ENCODE measurements at places on chromosomes 6 and 20.

GRCh38 chr20:33287884-33288283 lies 4.9 kb downstream of the BPIFB1 start:
- no peak for DNase-seq

DNA sequence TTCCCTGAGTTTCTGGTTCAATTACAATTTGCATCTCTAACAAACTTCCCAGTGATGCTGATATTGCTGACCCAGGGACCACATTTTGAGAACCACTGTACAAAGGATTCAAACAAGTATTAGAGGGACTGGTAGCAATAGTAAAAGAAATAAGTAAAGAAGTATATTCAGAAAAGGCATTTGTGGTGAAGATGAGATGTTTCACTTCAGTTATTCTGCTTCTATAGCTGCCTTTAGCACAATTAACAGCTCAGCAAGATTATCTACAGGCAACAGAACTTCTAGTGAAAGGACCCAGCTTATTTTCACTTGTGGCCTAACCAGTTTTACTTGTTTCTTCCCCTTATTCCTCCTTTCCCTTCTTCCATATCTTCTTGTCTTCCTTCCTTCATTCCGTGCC lies 149.4 kb downstream of the PHF3 start:
- no peak for DNase-seq

DNA sequence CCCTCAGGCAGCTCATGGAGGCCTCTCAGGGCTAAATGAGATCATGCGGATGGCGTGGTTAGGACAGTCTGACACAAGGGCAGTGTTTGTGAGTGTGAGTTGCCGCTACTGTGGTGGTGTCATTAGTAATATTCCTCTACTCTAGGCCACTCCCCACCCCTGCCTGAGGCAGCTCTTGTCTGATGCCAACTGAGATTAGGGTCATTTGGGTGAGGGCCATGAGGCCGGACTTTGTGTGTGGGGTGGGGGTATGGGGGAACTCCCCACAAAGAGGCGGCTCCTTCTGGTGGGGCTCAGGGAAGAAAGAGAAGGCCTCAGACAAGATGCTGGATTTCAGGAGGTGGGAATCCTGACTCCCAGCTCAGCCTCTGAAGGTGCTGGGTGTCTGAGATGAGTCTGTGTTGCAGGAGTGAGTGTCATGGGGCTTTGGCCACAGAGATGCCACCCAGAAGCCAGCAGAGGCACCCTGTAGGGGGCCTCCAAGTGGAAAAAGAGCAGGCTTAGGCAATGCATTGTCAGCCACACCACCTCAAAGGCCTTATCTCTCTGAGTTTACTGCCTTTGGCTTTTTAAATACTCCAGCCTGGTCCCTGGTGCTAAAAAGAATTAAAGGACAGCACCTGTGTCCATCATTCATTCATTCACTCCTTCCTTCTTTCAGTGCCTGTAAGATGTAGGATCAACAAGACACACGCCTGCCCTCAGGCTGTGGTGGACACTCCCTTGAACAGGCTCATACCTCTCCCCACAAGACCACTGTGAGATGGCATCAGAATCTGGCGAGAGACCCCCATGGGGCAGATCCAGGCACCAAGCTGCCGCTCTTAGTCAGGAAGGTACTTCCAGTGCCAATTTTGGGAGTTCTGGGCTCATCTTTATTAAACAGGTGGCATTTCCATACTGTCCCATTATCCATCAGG lies 175.2 kb downstream of the MRPL14 start:
- no peak for DNase-seq

GRCh38 chr6:80402266-80402665 lies 295.8 kb downstream of the BCKDHB start:
- no peak for DNase-seq

DNA sequence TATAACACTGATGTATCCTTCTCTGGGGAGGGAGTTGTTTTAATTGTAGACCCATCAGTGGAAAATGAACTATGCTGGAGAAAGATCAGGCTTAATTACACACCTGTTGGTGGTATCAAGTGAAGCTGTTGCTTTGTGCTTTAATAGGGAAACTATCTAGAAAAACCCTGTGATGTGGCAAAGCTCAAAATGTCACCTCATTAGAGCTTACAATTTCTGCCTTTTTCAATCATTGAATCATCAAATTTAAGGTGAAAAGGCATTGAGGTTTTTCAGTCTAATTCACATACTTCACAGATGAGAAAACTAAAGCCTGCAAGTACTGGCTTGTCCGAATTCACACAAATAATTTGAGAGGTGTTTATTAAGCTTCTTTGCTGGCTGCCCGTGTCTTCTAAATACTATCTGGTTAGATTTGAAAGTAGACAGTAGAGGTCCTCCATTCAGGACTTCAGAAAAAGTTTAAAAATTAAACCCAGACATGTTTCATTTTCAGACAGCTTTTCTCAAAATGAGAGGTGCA lies 143.3 kb upstream of the MAP3K7 start:
- DNase-seq, result no peak

- no peak for DNase-seq
Observed at GRCh38 chr20:63318391-63319163, 25.6 kb downstream of the COL20A1 start.

DNA sequence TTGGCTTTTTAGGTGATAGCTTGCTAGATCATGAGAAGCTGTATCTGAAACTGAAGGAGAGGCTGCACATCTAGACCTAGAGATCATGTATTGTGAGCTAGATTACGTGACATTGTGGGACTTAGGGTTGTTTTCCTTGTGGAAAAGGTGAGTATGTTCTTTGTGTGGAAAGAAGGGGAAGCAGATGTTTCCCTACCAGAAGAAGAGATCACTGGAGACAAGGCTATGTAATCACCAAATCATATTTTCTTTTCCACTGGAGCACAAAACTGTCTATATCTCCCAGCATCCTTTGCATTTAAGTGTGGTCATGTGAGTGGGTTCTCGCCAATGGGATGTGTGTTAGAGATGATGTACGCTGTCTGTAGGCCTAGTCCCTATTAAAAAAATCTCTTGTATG lies 7.0 kb upstream of the EPB41L2 start:
- DNase-seq, result no peak

GRCh38 chr20:18738055-18738454 lies 75.5 kb upstream of the SCP2D1 start:
- no peak for DNase-seq

DNA sequence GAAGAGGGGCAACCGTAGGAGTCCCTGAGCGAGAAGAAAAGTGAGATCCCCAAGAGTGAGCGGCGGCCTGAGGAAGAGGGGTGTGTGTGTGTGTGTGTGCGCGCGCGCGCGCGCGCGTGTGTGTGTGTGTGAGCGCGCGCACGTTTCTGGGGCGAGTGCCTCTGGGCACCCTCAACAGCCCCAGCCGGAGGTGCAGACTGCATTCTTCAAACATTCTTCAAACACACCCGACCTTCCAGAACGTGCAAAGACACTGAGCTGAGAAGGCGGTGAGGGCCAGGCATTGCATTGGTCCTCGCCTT lies 76.2 kb upstream of the FOXP4 start:
- DNase-seq, result no peak

- DNase-seq, result no peak
Observed at GRCh38 chr6:39044181-39044580, 4.4 kb upstream of the GLP1R start.

- DNase-seq, result no peak
Observed at GRCh38 chr6:144478483-144478882, 193.3 kb downstream of the UTRN start.

DNA sequence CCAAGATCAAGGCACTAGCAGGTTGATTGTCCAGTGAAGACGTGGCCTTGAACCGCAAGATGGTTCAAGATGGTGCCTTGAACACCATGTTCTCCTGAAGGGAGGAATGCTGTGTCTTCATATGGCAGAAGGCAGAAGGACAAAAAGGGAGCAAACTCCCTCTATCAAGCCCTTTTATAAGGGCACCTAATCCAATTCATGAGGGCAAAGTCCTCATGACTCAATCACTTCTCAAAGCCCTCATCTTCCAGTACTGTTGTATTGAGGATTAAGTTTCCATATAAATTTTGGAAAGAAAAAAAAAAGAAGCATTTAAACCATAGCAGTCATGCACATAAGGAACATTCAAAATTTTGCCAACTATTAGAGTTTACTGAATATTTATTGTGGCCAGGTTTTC lies 29.9 kb upstream of the TSPYL1 start:
- no peak for DNase-seq

DNA sequence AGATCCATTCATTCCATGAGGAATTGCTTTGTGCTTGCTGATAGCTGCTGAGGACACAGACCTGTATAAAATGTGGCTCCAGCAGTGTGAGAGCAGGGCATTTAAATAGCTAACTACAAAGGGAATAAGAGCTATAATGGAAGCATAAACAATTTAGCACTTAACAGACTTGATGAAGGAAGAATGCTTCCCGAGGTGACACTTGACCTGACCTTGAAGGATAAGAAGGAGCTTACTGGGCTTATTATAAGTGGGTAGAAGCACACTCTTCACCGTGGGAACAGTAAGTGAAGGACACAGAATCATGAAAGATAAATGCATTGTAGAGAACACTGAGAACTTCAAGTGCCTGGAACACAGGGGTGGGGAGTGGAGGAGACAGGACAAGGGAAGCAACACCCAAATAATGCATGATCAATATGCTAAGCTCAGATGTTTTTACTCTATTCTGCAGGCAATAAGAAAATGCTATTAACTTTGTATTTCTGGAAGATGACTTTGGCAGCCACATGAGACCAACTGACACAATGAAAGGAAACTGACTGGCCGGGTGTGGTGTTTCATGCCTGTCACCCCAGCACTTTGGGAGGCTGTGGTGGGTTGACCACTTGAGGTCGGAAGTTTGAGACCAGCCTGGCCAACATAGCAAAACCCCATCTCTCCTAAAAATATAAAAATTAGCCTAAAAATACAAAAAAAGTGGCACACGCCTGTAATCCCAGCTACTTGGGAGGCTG lies 84.2 kb downstream of the EPB41L2 start:
- DNase-seq, result no peak

GRCh38 chr6:747921-748320 lies 55.0 kb upstream of the EXOC2 start:
- no peak for DNase-seq

GRCh38 chr6:88167352-88167937 lies 1.3 kb upstream of the CNR1 start:
- DNase-seq, result no peak

- DNase-seq, result no peak
Observed at GRCh38 chr6:33207552-33208090, 679 bp upstream of the RING1 start.

- DNase-seq, result no peak
Observed at GRCh38 chr6:41693281-41694240, 41.8 kb downstream of the TFEB start.

- DNase-seq, result no peak
Observed at GRCh38 chr20:59560588-59561227, 43.6 kb upstream of the PHACTR3 start.

GRCh38 chr6:105896821-105897095 lies 189.4 kb upstream of the PRDM1 start:
- no peak for DNase-seq

GRCh38 chr6:43699564-43700186 lies 12.1 kb upstream of the MRPS18A start:
- no peak for DNase-seq

- DNase-seq, result peak; percentile 6
Observed at GRCh38 chr6:4134841-4135664, at the start of gene ECI2. TSS of gene ECI2 (minus strand) at chr6:4135575. CDS start at chr6:4135560, 15 bp downstream.

DNA sequence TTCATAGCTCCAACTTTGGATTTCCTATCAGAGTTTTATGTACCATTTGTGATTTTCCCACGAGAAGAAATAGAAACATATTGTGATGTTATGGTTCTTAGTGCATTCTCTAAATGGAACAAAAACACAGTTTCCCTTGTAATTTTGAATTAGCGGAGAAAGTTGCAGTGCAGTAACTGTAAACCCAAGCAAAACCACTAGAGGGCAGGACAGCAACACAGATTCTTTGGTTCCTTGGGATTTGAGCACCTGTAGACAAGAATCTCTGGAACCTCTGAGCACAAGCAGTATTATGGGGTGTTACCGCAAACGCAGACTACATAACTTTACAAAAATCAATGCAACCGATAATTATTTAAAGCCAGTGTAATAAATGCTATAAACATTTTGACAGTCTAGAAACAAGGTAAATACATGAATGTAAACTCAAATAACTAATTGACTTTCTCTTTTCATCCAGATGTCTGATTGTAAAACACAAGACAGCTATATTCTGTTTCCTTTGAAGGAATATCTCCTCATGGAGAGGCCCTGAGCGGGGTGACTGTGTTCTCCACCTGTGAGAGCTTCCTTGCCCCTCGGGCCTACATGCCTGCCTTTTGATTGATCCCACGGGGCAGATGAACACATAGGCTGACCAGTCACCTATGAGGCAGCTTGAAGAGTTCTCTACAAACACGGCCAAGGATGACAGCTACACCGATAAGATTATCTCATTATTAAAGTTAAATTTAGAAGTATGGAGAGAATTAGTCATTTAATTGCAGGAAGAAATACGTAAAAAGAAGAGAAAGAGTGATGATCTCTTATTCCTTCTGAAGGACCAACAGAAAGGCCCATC lies 67.5 kb upstream of the COL21A1 start:
- no peak for DNase-seq

GRCh38 chr20:14401479-14402138 lies 64.2 kb upstream of the FLRT3 start:
- no peak for DNase-seq

DNA sequence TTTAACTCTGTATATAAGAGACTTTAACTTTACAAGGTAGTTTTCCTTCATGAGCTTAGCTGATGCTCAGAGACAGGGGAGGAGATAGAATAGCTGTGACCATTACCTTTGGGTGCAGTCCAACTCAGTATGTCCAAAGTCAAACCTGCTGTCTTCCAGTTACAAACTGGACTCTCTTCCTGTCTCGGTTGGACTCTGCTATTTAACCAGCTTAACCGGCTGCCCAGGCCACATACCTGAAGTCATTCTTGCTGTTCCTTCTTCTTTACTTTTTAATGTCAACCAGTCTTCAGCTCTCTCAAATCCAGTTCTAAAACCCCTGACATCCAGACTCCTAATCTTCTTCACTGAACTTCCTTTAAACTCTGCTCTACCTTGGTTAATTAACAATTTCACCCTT lies 138.3 kb upstream of the TSHZ2 start:
- no peak for DNase-seq

- no peak for DNase-seq
Observed at GRCh38 chr6:123953920-123954319, 150.3 kb downstream of the NKAIN2 start.

DNA sequence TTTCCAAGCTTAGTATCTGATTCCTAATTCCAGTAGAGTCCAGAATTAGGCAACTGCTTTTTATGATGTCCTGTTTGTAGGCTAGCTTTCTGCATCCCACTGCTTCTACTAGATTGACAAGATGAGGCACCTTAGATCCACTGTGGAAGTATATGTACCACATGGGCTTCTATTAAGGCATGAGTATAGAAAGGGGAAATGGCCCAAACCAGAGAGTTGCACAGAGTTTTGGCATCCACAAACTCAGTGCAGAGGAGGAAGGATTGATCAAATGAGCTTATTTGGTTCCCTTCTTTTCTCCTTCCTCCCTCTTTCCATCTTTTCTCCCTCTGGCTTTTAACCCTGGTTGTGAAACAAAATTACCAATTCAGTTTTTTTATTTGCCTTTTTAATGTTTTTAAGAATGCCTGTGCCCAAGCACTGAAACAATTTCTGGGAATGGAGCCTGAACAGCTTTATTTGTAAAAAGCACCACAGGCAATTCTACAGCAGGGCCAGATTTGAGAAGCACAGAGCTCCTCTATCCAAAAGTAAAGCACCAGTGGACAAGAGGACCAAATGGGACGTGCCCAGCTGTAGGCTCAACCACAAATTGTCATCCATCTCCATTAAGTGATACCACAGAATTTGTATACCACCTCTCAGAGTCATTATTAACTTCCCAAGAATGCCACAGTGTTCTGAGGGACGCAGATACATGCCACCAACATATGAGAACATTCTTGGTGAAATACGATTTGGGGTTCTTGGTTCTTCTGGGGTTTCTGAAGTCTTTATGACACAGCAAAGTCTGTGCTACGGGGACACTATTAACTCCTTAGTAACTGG lies 969.1 kb downstream of the KIF16B start:
- no peak for DNase-seq
